ENCODE measurements at places on chromosomes 7 and 10. TPM values are rescaled to one million over a fixed set of nuclear protein-coding genes. Genes with fewer than 3 reads are reported as not detected.

NUTM2A gene
- total RNA-seq = 0.79 TPM

OR6B1 gene
- not detected for total RNA-seq

CLDN4 gene
- total RNA-seq = 0.10 TPM

CDH23 gene
- not detected for total RNA-seq

PHYHIPL gene
- total RNA-seq = not detected

FAM20C gene
- total RNA-seq = 22.7 TPM

AKR1E2 gene
- 6.8 TPM for total RNA-seq

CPVL gene
- 2.6 TPM for total RNA-seq

DRGX gene
- total RNA-seq = not detected

PDE1C gene
- total RNA-seq = 7.2 TPM

CHAT gene
- total RNA-seq = not detected

CRPPA gene
- total RNA-seq = 1.4 TPM

GNGT1 gene
- not detected for total RNA-seq

VPS41 gene
- total RNA-seq = 24.5 TPM

SLC35G1 gene
- total RNA-seq = 2.9 TPM

FAM131B gene
- total RNA-seq = 0.54 TPM

PPP1R9A gene
- 0.74 TPM for total RNA-seq

GIMAP6 gene
- total RNA-seq = 89.9 TPM

AEBP1 gene
- 9.2 TPM for total RNA-seq

HILPDA gene
- 8.7 TPM for total RNA-seq

CYP3A7 gene
- not detected for total RNA-seq

WNT8B gene
- total RNA-seq = not detected

CNNM1 gene
- total RNA-seq = not detected

MNX1 gene
- total RNA-seq = not detected

RSBN1L gene
- 9.5 TPM for total RNA-seq

DLX5 gene
- not detected for total RNA-seq

KCNIP2 gene
- total RNA-seq = not detected

PRF1 gene
- not detected for total RNA-seq

COBL gene
- not detected for total RNA-seq

SEPHS1 gene
- 43.7 TPM for total RNA-seq

OR13A1 gene
- total RNA-seq = not detected

RFC2 gene
- total RNA-seq = 41.6 TPM

TMEM26 gene
- total RNA-seq = not detected

ADARB2 gene
- total RNA-seq = 0.10 TPM

PDZD7 gene
- total RNA-seq = 0.07 TPM

DIP2C gene
- 6.2 TPM for total RNA-seq

SLC13A1 gene
- total RNA-seq = not detected

MGAM2 gene
- not detected for total RNA-seq

SMKR1 gene
- 1.2 TPM for total RNA-seq

CABCOCO1 gene
- total RNA-seq = 0.53 TPM

BMPR1A gene
- not detected for total RNA-seq

ORC5 gene
- total RNA-seq = 19.1 TPM

CDK1 gene
- total RNA-seq = 84.0 TPM

NUTM2B gene
- total RNA-seq = not detected

TACR2 gene
- 0.49 TPM for total RNA-seq

SPRN gene
- total RNA-seq = 0.05 TPM

IKZF1 gene
- total RNA-seq = not detected

PAPOLB gene
- not detected for total RNA-seq

FGL2 gene
- 0.25 TPM for total RNA-seq

ZNF239 gene
- 0.44 TPM for total RNA-seq

POM121L12 gene
- total RNA-seq = not detected

MSS51 gene
- total RNA-seq = 0.40 TPM

CRYGN gene
- total RNA-seq = not detected

THNSL1 gene
- total RNA-seq = 2.9 TPM

FBXL13 gene
- total RNA-seq = 0.87 TPM

NUPR2 gene
- not detected for total RNA-seq

PDGFA gene
- total RNA-seq = 87.3 TPM

ZNF804B gene
- total RNA-seq = not detected

SEMA4G gene
- 0.84 TPM for total RNA-seq

Data from mammary microvascular endothelial cell (primary cell).